Kidney epithelial cell (primary cell): ENCODE measurements at places on chromosomes 6 and 20. TPM values are rescaled to one million over a fixed set of nuclear protein-coding genes. Genes with fewer than 3 reads are reported as not detected.

DNA sequence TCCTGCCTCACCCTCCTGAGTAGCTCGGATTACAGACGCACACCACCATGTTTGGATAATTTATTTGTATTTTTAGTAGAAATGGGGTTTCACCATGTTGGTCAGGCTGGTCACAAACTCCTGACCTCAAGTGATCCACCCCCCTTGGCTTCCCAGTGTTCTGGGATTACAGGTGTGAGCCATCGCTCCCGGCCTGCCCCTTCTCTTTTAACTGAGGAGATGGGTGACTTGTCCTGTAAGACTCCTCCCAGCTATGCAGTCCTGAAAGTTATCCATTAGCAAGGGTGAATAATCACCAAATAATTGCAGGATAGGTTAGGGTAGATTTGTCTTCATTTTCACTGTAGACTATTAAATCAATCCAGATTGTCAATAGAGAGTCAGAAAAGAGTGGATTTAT, 40.5 kb upstream of the JARID2 start:
- DNase-seq = peak; percentile 59

GRCh38 chr6:148295261-148295887, 47.3 kb upstream of the SASH1 start:
- no peak for DNase-seq

DNA sequence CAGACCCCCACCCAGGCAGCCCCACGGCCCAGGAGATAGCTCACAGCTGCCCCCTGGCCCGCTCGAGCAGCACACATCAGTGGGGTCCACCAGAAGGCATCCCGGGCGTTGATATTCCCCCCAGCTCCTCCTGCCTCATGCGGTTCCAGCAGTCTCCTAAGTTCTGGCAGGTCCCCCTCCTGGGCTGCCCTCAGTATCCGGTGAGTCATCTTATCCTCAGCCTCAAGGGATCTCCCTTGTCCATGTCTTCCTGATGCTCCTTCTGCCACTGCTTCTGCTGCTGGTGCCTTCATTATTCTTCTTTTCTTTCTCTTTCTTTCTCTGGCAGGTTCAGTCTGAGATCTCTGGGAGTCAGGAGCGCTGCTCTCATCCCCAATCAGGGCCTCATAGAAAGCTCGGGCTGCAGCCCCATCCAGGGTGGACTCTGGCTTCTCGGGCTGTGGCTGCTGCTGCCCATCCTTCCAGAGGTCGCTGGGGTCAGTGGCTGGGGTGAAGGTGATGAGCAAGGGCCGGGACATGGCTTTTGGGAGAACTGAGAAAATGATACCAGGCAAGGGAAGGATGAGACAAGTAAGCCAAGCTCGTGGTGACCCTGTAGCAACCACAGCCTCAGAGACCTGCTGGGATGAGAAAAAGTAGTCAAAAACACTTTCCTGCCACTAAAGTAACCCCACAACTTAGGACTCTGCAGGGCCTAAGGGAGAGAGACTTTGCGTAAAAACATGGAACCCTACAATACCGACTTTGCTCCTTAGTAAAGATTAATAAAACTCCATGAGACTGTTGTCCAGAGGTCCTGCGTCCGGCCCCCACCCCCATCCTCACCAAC, 622 bp downstream of the GPANK1 start:
- DNase-seq = no peak

DNA sequence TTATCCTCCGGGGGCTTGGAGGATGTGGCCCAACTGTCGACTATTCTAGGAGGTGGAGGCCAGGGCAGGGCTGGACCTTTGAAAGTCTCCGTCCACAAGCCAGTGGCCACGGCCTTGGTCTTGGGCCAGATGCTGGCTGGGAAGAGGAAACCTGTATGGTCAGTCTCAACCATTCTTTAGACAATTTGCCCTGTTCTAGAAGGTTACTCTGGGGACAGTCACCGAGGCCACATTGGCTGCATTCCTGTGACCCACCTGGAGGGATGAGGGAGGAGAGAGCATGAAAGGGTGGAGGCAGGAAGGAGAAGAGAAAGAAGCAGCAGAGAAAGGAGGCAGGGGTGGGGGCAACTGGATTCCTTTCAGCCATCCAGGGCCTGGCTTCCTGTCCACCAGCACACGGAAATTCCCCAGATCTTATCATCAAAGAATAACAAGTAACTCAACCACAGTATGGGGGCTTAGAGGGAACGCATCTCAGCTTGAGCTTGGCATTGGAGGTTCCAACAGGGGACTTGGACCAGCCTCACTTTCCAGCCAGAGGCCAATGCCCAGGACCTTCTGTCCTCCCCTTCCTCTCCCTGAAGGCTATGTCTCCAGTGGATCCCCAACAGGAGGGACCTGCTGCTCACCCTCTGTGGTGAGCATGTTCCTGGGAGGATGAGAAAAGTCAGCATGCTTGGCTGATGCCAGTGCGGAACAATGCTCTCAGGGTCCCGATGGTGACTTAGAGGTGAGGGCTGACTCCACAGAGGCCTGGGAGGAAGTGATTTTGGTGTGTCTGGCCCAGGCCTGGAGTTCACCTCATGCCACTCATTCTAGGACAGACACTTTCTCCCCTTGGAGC, 30.4 kb downstream of the TGM2 start:
- DNase-seq = peak; percentile 51

- DNase-seq = no peak
Measured at GRCh38 chr20:58372806-58373205, 16.2 kb upstream of the VAPB start.

GRCh38 chr6:98821756-98822405, 12.5 kb upstream of the POU3F2 start:
- no peak for DNase-seq

- DNase-seq = peak; percentile 77
Measured at GRCh38 chr6:162856885-162857284, 129.1 kb downstream of the PACRG start.

DNA sequence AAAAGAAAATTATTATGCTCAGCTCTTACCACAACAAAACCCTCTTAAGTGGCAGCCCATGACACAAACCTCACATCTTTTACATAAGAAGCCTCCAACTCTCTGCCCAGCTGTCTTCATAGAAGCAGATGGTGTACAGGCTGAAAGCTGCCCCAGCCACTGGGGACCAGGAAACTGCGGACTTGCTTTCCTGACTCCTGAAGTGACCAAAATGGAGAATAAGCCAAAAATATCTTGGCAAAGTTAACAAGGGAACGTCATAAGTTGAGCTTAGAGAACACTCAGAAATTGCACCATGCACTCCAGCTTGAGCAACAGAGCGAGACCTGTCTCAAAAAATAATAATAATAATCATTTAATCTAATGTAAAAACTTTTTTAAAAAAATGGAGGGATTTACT, 160.3 kb upstream of the CDYL start:
- DNase-seq = no peak

GRCh38 chr6:129662406-129662766, 47.6 kb downstream of the ARHGAP18 start:
- DNase-seq = no peak

GRCh38 chr6:80029470-80029869, 25.0 kb downstream of the TTK start:
- no peak for DNase-seq

DNA sequence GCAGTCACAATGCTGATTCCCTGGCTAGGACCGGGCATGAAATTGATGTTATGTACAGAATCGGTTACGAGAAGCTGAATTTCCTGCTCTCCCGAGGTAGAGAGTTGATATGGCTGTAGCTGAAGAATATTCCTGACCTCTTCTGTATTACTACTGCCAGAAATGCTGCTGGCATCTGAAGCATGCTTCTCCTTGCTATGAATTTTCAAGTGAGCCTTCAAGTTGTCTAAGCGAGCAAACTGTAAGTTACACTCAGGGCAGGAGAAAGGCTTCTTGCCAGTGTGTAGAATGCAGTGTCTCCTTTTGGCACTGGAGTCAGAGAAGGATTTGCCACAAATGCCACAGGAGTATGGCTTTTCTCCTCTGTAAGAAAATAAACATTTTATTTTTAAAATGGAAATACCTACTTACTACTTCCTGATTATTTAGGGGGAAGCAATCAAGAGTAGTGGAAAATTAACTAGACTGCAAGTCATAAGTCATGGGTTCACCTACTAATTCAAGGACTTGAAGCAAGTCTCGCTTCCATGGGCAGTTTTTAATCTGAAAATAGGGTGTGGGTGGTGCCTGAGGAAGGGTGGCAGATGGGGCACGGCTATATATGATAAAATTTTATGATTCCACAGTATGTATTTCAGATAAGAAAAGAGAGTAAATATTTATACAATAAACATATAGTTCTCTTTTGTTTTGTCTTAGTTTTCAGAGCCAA, 10.8 kb upstream of the MICAL1 start:
- no peak for DNase-seq

- no peak for DNase-seq
Measured at GRCh38 chr6:144723431-144723830, 438.3 kb downstream of the UTRN start.

GRCh38 chr20:9616833-9617461, 102.6 kb downstream of the LAMP5 start:
- DNase-seq = no peak

DNA sequence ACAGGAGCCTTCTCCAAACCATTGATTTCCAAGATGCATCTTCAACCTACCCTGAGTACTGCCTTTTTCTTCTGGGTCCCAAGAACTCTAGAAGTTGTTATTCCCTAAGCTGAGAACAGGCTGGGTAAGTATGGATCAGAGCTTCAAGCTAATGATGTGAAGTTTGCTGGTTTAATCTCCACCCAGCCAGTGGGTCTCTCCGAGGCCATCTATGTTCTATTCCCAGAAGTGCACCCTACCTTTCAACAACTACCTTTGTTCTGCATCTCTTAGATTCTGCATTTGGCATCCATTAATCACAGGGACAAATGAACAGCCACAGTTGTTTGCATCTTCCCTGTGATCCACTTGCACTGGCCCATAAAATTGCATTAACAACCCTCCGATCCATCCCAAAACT, 246.2 kb downstream of the HIVEP2 start:
- DNase-seq = no peak

DNA sequence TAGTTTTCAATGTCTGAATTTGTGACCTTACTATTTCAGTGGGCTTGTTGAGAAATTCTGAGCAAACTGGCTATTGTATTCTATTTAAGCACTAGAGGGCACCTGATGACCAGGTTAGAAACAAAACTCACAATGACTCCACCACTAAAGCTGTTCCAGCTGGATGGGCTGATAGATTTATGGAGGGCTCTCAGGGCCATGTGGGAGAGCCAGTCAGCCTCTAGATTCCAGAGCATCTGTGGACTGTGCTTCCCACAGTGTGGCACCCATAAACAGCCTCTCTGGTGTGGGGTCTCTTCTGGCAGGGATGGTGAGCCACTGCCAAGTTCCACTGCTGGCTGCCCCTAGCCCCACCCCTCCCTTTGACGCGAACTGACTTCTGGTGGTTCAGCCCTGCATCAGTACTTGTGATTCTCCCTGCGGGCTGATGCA, 29.2 kb downstream of the C6orf58 start:
- peak; percentile 54 for DNase-seq

GRCh38 chr6:155493694-155494143, 38.1 kb upstream of the NOX3 start:
- peak; percentile 100 for DNase-seq

DNA sequence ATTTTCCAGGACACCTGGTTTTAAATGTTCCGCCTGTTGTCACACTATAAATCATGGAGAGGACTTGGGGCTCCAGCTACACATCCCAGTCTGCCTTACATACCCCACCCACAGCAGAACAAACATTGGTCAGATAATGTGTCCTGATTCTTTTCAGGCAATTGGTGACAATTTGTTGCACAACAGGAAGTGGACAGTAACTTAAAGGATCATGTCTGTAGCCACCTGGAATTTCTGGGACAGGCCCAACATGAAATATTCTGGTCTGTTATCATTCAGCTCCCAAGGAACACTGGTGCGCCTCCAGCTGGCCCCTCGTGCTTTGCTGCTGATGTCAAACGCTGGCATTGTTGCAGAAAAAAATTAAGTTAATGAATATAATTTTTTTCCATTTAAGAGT, 117.2 kb downstream of the SOBP start:
- no peak for DNase-seq

DNA sequence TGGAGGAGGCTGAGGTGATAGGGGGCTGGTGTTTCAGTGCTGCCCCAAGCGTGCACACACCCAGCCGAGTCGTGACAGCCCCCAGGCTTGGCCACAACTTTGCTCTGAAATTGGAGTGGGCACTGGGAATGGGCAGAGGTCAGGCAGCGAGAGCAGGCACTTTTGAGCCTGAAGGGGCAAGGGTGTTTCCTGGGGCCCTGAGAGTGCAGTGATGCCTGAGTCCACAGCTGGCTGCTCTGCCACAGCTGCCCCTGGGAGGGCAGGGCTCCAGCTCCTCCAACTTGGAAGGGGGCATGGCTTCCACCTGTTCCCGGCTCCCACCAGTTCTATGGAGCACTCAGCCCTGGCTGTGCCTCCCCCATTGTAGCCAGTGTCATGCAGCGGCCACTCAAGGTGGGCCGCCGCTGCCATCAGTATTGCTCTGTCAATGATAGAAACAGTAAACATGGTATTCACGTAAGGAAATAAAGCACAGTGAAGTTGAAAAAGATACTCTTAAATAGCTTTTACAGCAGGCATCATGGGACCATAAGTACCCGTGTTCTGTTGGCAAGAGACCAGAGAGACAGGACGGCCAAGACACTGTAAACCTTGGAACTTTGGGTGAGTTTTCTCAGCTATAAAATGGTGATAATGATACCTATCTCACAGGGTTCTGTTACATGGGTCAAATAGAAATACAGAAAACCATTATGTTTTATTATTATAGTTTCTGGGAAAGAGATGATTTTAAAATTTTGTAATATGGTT, 108.9 kb downstream of the THEMIS start:
- DNase-seq = no peak

DNA sequence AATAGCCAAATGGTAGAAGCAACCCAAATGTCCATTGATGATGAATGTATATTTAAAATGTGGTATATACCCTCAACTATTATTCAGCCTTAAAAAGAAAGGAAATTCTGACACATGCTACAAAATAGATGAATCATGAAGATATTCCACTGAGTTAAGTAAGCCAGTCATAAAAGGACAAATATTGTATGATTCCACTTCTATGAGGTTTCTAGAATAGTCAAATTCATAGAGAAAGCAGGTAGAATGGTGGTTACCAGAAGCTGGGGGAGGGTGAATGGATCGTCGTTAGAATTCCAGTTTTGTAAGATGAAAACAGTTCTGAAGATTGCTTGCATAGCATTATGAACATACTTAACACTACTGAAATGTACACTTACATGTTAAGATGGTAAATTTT, 214.3 kb upstream of the MYLIP start:
- DNase-seq = no peak

SGK2 gene
- total RNA-seq = 0.54 and 1.2 TPM in 2 replicates

DCBLD1 gene
- total RNA-seq = 10.6 and 13.9 TPM in 2 replicates

PARD6B gene
- 23.7 and 24.0 TPM in 2 replicates for total RNA-seq

SMOC2 gene
- not detected in 2 replicates for total RNA-seq

FILIP1 gene
- total RNA-seq = 0.04 and 0.21 TPM in 2 replicates

PGK2 gene
- total RNA-seq = not detected in 2 replicates

CBLN4 gene
- total RNA-seq = not detected in 2 replicates

DNAH8 gene
- total RNA-seq = not detected in 2 replicates

OPRM1 gene
- total RNA-seq = not detected in 2 replicates

HSD17B8 gene
- total RNA-seq = 11.4 and 13.1 TPM in 2 replicates

PROKR2 gene
- total RNA-seq = not detected in 2 replicates

TRIM10 gene
- total RNA-seq = not detected in 2 replicates
